ENCODE measurements at places on chromosomes 7 and 10. TPM values are rescaled to one million over a fixed set of nuclear protein-coding genes. Genes with fewer than 3 reads are reported as not detected.

GRCh38 chr10:12946372-12946771 is 55.1 kb downstream of the CCDC3 start:
- no peaks in the 10 kb centered on the region for H3K27me3 ChIP-seq
- no peak overlapping the region for H3K4me3 ChIP-seq
- H3K36me3 ChIP-seq, result no peaks in the 10 kb centered on the region
- DNase-seq, result no peak
- peaks cover 2% of the 10 kb centered on the region for H3K4me1 ChIP-seq

GRCh38 chr10:29823553-29824080 is 188.8 kb upstream of the SVIL start:
- no peaks in the 10 kb centered on the region for H3K4me1 ChIP-seq
- no peak overlapping the region for H3K27ac ChIP-seq
- no peaks in the 10 kb centered on the region for H3K27me3 ChIP-seq
- H3K36me3 ChIP-seq, result no peaks in the 10 kb centered on the region

HTRA1 gene
- total RNA-seq, result not detected

GRCh38 chr7:116726713-116727431 is 54.9 kb downstream of the MET start:
- no peak overlapping the region for H3K4me3 ChIP-seq
- H3K27ac ChIP-seq, result no peak overlapping the region
- H3K4me1 ChIP-seq, result no peaks in the 10 kb centered on the region
- H3K27me3 ChIP-seq, result peaks cover 9% of the 10 kb centered on the region

Measured in activated B cell treated with CpG ODN at 0.5 μM for 24 hours (primary cell).